ENCODE measurements at places on chromosomes 13 and 19.

- no peak for DNase-seq
Measured at GRCh38 chr13:102195566-102196462, 206.0 kb downstream of the FGF14 start.

DNA sequence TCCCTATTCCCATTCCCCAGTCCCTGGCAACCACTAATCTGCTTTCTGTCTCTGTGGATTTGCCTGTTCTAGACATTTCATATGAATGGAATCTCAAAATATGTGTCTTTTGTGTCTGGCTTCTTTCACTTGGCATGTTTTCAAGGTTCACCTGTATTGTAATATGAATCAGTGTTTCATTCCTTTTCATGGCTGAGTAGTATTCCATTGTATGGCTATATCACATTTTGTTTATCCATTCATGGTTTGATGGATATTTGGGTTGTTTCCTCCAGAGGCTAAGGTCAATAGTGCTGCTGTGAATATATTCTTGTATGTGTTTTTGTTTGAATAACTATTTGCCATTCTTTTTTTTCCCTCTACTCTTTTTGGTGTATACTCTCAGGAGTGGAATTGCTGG is 24.4 kb downstream of the NCAN start:
- DNase-seq: no peak

DNA sequence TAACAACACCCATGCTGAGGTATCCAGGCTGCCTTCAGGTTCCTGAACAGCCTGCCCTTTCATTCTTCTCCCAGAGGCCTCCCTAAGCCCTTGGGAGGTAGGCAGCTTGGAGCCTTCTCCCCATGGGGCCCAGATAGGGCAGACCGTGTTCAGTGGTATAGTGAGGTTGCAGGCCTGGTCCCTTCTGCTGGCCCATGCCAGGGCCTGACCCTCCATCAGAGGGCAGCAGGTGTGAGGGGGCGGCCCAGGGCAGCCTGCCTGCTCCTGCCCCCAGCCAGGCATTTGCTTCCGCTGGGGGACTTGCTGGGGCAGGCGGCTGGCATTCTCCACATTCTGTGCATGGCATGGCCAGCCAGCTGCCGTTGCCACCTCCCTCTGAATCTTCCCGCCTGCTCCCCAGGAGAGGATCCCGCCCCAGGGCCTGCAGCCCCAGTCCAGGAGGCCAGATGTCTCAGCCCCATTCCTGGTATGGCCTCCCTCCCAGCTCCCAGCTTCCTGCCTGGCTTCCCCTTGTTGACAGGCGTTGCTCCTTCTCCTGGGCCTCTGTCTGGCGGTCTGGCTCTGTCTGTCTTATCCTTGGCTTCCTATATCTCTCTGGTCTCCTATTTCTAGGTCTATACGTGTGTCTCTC is 8.9 kb downstream of the CIC start:
- no peak for DNase-seq

DNA sequence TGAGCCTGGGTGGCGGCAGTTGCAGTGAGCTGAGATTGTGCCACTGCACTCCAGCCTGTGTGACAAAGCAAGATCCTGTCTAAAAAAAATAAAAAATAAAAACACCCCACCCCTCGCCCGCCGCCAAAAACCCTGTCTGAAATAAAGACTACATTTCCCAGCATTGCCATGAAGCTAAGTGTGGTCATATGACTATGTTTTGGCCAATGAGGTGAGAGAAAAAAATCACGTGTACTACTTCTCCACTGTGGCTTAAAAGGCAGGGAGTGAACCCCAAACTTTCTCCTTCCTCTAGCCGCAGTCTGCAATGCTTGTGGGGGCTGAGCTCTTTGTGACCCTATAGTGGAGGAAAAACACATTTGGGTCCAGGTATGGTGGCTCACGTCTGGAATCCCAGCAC is 54.9 kb downstream of the COLGALT1 start:
- DNase-seq: no peak

DNA sequence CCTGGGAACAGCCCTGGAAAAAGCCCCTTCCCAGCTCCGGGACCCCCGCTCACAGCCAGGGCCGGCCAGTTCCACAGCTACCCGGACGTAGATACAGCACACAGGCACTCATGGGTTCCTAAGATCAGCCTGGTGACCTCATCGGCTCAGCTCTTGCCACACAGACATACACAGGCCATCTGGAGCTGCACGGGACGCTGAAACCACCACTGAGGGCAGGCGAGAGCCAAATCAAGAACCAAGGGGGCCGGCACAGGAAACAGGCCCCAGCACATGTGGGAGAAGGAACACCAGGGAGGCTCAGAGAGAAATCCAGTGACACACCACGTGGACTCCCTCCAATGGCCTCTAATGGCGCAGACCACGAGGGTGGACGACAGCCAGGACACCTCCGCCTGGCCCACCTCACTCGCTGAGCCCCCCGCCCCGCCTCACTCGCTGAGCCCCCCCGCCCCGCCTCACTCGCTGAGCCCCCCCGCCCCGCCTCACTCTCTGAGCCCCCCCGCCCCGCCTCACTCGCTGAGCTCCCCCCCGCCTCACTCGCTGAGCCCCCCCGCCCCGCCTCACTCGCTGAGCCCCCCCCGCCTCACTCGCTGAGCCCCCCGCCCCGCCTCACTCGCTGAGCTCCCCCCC is 69.7 kb upstream of the C13orf46 start:
- DNase-seq: peak; percentile 67

- DNase-seq: no peak
Measured at GRCh38 chr13:21576426-21576825, 27.5 kb downstream of the MICU2 start.

- no peak for DNase-seq
Measured at GRCh38 chr19:50952910-50953309, at the start of gene KLK5. KLK5 (minus strand) TSS chr19:50953038; CDS start chr19:50952657, 381 bp downstream.

GRCh38 chr13:71621174-71622124 is 245.6 kb downstream of the DACH1 start:
- DNase-seq: no peak

DNA sequence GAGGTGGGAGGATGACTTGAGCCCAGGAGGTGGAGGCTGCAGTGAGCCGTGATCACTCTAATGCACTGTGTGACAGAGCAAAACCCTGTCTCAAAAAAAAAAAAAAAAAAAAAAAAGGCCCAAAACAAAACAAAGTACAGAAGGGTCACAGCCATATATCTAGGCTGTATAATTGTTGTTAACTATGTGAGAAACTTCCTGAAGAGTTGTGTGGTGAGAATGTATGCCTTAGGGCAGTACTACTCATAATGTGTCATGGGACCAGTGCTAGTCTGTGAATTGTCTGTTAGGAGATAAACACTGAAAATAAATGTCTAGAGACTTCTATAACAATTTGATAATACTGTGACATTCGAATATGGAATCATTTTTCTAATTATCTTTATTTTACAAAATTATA is 43.1 kb downstream of the PAN3 start:
- DNase-seq: no peak

- no peak for DNase-seq
Measured at GRCh38 chr19:10460714-10461046, 40.3 kb downstream of the PDE4A start.

- DNase-seq: no peak
Measured at GRCh38 chr13:44374348-44374712, 706 bp downstream of the SERP2 start.

- no peak for DNase-seq
Measured at GRCh38 chr19:46361915-46362314, 15.0 kb downstream of the PPP5C start.

DNA sequence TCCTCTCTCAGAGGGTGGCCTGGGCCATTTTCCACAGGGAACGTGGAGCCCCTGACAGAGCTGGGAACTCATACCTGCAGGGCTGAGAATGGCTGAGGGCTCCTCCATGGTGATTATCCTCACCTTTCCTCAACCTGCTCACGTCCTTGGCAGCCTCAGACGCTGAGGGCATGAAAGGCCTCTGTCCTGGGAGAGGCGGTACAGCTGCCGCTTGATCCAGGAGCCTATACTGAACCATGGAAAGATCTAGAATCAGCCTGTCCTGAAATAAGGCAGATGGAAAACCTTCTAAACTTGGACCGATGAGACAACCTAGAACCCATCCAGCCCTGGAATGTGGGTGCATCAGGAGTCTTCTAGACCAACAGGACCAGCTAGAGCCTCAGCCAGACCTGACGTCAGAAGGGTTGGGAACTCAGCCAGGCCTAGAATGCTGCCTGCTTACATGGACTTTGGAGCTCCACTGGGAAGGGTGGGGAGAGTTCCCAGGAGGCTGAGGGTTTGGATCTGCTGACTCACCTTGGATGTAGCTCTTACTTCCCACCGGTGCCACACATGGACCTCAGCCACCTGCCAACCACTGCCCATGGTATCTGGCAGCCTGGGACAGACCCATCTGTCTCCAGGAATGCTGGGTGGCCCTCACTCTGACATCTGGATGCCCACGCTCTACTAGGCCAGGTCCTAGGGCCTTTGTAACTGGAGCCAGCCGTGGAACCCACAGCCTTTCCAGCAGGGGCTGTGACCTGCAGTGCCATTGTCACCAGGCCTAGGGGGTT is 7.5 kb downstream of the KCTD15 start:
- peak; percentile 94 for DNase-seq

DNA sequence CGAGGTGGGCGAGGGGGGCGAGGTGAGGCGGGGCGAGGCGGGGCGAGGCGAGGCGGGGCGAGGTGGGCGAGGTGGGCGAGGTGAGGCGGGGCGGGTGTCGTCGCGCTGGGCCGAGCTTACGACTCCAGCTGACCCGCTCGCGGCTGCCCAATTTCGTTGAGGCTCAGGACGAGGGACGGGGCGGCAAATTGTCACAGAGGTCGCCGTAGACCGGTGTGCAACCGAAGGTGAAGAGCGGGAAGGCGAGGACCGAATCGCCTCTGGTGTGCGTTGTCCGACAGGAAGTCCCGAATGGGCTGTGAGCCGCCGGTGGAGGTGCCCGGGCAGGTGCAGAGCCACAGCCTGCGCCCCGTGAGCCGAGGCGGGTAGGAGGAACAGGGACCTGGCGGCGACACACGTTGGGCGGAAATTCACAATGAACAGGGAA is at the start of gene LACC1:
Gene LACC1 (plus strand): TSS at position 150 of the 427 bp plus-strand sequence. CDS start 1,082 bp downstream, outside the sequence.
- DNase-seq: peak; percentile 69

DNA sequence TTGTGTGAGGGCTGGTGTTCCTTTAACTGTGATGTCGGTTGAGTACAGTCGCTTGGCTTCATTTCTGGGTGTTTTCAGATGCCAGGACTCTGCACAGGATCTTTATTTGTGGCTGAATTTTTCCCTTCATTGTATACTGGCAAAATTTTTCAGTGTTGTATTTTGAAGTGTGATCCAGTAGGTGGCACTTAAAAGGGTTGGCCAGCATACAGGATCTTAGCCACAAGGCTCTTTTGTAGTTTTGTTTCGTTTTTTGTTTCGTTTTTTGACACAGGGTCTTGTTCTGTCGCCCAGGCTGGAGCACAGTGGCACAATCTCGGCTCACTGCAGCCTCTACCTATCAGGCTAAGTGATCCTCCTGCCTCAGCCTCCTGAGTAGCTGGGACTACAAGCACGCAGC is 8.7 kb downstream of the FCAR start:
- no peak for DNase-seq

DNA sequence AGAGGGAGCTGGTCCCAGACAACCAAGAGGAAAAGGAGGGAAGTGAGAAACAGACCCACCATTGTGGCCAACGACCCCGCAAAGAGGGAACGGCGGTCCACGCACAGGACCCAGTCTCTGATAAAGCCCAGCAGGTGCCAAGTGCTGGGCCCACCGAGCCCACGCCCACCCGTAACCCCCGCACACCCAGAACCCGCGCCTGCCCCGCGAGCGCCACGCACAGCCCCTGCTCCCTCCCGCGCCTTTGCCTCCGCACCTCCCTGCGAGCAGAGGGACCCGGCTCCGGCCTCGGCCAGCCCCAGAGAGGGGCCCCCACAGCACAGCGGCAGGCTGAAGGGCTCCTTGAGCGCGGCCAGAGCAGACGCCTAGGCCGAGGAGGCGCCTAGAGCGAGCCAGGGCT is 1192.2 kb downstream of the PCDH17 start:
- DNase-seq: no peak

GRCh38 chr19:15701757-15702533 is 25.9 kb upstream of the OR10H2 start:
- DNase-seq: peak; percentile 55

GRCh38 chr19:27762933-27763332 is 1450.0 kb downstream of the UQCRFS1 start:
- DNase-seq: no peak

DNA sequence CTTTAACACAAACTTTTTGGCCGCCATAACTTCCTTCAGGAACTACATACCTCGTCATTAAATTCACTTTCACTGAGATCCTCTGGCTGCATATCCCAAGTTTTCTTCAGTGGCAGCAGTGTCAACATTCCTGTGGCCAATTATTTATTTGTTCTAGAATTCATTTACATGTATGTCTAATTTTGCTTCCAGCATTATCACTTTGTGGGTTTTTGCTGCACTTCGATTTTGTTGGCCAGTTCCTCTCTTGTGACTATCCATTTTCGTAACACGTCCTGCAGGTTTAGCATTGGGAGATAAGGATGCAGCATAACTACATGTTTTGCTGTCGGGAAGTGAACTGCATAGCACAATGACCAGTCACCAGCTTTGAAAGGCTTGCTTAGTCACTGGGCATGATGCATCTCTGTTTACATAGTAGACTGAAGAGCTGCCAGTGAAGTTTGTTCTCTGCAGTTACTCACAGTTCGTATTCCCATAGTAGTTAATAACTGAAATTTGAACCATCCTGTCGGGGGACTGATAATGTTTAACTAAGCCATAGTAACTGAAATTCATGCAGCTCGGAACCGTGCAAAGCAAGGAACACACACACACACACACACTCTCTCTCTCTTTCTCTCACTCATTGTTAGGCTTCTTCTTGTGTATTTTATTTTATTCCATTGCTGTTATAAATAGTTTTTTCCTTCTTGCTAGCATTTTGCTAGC is 28.3 kb downstream of the ZNF507 start:
- DNase-seq: peak; percentile 42
